ENCODE measurements at places on chromosomes 6 and 20.

DNA sequence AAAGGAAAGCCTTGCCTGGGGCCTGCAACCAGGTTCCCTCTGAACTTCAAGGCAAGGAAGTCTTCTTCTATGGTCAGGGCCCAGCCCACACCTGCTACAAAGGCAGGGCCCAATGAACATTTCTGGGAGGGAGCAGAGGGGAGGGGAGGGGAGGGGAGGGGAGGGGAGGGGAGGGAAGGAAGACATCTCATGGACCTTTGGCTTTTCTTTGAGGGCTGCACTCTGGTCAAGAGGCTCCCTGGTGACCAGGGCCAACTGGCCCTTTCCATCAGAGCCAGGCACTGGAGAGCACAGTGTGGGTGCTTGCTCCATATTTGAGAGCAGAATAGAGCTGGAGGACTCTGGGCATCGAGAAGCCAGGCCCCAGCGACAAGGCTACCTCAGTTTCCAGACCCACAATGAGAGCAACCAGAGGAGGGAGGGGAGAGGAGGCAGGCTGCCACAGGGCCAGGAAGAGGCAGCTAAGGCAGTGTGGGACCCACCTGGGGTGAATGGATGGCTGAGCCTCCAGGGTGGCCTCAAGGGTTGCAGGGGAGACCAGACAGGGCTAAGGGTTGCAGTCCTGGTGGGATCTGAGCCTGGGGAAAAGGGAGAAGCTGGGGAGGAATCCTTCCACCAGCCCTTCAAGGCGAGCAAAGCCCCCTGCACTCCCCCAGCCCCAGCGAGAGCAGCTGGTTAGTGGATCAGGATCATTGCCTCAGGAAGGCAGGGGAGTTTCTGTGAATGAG lies 84.8 kb downstream of the MRPL14 start:
- DNase-seq = no peak

DNA sequence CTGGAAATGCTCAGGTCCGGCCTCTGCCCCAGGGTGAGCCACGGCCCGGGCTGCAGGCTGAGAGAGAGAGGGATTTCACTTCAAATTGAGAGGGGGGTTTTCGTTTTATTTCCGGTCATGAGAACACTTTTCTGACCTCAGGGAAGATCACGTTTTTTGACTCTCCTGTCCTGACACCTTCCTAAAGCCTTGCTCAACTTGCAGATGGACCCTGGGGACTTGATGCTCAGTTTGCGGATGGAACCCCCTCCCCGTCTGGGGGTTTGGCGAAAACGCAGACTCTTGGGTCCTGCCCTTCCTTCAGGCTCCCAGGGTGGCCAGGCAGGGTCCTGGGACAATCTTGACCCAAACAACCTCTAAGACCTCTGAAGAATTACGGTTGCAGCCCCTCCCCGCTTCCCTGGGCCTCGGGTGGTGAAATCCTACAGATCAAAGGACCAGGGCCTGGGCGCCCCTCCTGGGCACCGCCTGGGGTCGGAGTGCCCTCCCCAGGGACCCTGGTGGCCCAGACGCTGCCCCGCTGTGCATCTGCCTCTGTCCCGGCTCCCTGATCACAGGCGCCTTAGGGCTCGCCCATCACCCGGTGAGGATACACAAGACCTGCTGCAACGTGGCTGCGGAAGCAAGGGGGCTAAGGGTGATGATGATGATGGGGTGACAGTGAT lies 148.2 kb downstream of the ERMARD start:
- DNase-seq = no peak

- DNase-seq = no peak
These were observed 74.2 kb upstream of the RNF217 start for GRCh38 chr6:124887872-124888580.

- DNase-seq = no peak
These were observed 38.5 kb downstream of the CPXM1 start for GRCh38 chr20:2761885-2762284.

DNA sequence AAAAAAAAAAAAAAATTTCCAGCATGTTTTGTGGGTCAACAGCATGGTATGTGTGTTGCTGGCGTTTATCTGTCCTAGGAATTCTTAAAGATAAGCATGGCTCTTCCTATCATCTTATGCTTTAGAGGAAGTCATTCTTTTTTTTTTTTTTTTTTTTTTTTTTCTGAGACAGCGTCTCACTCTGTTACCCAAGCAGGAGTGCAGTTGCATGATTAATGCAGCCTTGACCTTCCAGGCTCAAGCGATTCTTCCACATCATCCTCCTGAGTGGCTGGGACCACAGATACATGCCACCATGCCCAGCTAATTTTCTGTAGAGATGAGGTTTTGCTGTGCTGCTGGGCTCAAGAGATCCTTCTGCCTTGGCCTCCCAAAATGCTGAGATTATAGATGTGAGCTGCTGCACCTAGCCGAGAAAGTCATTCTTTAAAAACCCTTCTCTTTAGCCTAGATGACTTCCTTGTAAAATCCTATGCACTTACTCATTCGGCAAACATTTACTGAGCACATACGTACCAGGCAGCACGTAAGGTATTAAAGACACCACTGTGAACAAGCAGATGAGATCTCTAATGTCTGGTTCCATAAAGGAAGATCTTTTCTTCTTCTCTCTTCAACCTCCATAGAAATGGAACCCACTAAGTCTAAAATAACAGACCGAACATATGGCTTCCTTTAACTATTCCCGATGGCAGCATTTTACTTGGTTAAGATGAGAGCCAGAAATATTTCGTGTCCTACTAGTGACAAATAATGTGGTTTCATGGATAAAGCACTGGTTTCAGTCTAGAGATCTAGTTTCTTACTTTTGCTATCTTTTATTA lies 122.4 kb downstream of the RIN2 start:
- DNase-seq = no peak

- DNase-seq = no peak
These were observed 107.6 kb downstream of the VEGFA start for GRCh38 chr6:43877463-43878126.

- DNase-seq = no peak
These were observed 1.3 kb downstream of the PLCB1 start for GRCh38 chr20:8133310-8133768.

GRCh38 chr6:105015482-105015881 lies 58.6 kb downstream of the LIN28B start:
- no peak for DNase-seq

GRCh38 chr6:111276335-111276734 lies 189.0 kb downstream of the SLC16A10 start:
- DNase-seq = no peak

DNA sequence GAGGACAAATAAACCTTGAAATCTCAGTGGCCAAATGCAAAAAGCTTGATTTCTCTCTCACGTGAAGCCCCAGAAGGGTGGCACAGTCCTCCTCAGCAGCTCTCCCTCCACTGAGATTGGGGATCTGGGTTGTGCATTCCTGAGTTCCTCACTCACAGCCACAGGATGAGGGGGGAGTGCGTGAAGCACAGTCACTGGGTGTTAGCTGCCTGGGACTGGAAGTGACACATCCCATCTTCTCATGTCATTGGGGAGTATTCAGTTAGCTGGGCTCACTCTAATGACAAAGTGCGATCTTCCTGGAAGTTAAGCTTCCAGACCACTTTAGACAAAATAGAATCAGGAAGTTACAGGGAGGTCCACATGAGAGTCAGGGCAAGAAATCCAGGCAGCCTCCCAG lies 192.2 kb upstream of the LRFN2 start:
- no peak for DNase-seq

DNA sequence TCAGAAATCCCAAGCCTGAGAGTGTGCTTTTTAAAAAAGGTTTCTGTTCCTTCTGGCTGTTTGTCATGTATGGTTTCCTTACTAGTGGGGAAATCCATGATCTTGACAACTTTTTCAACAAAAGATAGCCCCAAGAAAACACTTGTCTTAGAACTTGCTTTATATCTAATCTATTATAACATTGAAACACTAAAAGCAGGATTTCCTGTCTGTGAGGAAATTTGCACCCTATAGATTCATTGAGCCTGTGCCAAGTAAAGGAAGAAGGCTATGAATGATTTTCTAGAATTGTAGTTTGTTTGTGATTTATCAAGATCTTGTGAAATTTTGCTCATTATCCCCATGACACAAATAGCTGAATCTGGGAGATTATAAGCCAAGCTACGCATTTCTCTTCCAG lies 238.6 kb upstream of the RIN2 start:
- DNase-seq = no peak

GRCh38 chr6:44135173-44135758 lies 7.9 kb downstream of the TMEM63B start:
- no peak for DNase-seq

- DNase-seq = no peak
These were observed 766 bp upstream of the TBC1D22B start for GRCh38 chr6:37256692-37257319.

DNA sequence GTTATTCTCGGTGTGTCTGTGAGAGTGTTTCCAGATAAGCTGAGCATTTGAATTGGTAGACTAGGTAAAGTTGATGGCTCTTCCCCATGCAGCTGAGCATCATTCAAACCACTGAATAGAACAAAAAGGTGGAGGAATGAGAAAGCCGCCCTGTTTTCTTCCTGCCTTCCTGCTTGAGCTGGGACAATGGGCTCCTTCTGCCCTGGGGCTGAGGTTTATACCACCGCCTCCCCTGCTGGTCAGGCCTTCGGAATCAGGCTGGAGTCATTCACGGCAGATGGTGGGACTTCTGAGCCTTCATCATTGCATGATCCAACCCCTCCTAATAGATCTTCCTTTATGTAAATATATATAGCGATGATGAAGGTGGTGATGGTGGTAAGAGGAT lies 124.9 kb downstream of the ANKRD60 start:
- no peak for DNase-seq

DNA sequence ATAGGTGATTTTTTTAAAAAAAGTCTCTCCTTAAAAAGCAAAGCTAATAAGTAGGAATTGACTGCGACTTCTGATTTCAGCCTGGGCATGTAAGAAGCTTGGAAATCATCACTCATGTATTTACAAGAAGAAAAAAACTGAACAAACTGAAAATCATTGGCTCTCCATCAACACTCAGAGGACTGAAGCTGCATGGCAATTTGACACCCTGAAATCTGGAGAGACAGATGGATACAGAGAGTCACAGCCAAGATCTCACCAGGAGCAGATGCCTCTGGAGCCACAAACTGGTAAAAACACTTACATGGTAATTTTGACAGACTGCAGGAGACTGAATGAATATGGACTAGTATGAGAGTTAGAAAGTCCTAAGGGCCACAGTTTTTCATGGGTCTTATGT lies 191.2 kb upstream of the TCF21 start:
- no peak for DNase-seq

GRCh38 chr6:149094934-149095351 lies 222.6 kb upstream of the TAB2 start:
- DNase-seq = peak; percentile 18

DNA sequence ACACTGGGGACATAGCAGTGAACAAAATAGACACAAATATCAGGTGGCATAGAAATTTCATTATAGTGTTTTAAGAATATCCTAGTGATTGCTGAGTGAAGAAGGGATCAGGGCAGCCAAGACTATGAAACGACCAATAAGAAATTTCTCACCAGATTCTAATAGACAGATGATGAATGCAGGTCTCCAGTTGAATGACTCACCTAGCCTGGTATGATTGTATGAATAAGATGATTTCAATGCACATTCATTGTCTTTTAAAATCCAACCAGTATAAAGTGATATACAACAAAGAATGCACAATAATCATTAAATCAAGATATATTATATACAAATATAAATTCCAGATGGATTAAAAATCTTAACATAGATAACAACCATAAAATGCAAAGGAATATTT lies 124.5 kb upstream of the TENT5A start:
- no peak for DNase-seq

DNA sequence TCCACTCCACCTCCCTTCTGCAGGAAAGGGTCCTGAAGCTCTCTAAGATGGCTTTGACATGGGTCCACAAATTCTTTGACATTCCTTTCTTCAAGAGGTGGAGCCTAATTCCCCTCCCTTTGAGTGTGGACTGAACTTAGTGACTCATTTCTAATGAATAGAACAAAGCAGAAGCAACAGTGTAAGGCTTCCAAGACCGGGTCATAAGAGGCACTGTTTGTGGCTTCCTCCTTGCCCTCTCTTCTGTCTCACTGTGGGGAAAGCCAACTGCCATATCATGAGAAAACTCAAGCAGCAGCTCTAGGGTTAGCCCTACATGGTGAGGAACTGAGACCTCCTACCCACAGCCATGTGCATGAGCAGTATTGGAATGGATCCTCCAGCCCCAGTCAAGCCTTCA lies 5.9 kb upstream of the CDK5RAP1 start:
- DNase-seq = no peak

- no peak for DNase-seq
These were observed 652.1 kb downstream of the HACE1 start for GRCh38 chr6:104207635-104208034.

- DNase-seq = no peak
These were observed 19.1 kb upstream of the PANK2 start for GRCh38 chr20:3869839-3870634.

GRCh38 chr6:22716721-22717120 lies 147.4 kb downstream of the HDGFL1 start:
- no peak for DNase-seq

- DNase-seq = no peak
These were observed 20.4 kb upstream of the DOK5 start for GRCh38 chr20:54454982-54455381.

- DNase-seq = no peak
These were observed 221.3 kb upstream of the SUPT3H start for GRCh38 chr6:45599053-45599452.

GRCh38 chr20:43766385-43766784 lies 39.6 kb upstream of the GTSF1L start:
- DNase-seq = no peak

DNA sequence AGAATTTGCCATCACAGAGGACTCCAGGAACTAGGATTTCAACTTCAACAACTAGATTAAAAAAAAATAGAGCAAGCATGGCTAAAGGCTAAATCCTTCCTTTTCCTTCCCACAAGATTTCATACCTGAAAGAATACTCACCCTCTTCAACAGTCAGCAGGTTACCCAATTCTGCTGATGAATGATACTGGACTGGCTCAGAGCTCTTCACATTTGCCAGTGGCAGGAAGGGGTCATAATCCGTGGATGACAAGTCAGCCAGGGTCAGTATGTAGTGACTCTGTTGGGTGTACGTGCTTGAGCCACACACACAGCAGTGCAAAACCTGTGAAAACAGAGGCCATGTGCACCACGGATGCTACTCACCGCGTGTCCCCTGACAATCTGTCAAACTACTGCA lies 152.9 kb downstream of the INSM1 start:
- DNase-seq = no peak

DNA sequence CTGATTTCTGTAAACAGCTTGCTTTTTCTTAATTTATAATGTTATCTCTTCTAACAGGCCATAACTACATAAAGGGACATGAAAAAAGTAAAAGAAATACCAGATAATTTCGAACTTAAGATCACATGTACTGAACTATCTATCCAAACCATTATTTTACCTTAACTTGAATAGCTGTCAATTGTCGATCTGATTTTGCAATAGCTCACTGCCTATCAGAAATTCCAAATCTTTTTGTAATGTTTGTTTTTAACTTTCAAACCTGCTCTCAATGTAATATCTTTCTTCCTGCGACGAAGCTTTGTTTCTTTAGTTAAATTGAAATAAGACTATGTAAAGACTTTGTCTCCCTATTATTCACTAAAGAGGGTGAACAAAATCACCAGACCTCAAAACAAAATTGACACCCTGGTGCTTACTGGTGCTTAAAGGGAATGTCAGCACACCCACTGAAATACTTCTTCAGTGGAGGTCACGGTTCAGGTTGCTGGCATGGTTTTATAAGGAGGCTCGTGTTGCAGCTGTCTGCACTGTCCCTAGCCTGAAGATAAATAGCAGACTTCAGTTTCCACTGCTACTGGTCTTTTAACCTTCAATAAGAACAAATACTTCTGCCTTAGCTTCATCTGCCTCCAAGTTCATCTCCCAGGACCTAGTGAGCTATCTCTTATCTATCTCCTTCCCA lies 117.5 kb upstream of the QKI start:
- DNase-seq = no peak

GRCh38 chr6:21144928-21145327 lies 448.6 kb upstream of the SOX4 start:
- DNase-seq = no peak
